ENCODE measurements at places on chromosomes 12 and 14.
A peak's percentile ranks its signal among the peaks of the same experiment; 100 is the strongest.

- DNase-seq, result no peak
These were observed 47.3 kb upstream of the ESRRB start for GRCh38 chr14:76328457-76329137.

DNA sequence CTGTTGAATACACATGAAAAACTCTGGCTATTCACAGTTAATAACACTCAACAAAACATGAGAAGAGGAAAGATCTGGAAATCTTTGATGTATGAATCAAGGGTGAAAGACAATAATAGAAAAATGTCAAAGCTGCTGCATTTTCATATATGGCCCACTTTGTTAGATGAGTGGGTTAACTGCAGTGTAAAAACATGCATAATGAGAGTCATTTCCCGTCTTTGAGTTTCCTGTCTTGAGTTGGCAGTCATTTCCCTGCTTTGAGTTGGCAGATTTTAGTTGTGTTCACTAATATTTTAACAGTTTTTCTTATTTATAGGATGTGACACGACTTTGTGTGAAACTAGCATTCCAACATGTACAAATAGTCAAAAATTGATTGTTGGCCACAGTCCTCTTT lies 87.9 kb upstream of the PTPRQ start:
- no peak for DNase-seq

DNA sequence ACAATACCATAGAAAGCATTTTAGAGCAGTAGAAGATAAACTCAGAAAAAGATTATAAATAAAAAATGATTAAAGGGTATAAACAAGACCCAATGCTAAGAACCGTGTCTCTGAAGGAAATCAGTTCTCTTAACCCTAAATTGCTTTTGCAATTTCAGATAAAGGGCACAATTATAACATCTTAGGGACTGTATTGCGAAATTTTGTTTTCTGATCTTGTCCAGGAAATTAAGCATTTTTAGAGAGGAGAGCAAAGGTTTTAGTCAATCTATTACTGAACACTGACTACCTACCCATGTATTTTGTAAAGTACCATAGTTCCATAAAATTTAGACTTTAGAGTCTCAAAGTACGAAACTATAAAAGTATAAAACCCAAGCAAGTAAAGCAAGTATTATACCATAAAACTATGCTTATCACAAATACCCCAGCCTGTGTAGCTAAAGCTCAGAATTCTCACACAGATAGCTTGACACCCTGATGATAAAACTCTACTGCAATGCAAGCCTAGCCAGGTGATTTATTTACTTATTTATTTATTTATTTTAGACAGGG lies 6.8 kb upstream of the CHPT1 start:
- DNase-seq, result no peak

DNA sequence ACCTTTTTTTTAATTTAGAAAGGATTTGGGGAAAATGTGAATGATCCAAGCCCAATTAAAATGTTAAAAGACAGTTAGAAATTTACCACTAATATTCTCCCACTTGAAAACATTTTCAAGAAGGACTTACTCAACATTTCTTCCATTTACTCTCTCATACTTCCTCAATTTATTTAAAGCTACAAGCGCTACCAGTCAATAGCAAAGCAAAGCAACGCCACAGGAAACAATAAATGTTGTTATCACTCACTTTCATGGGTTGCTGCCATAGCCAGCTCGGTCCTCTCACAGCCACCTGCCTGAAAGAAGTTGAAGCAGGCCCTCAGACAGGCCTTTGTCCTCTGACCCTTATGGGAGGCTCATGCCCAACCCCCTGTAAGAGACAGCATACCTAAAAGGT lies 6.0 kb upstream of the SOS2 start:
- no peak for DNase-seq

- DNase-seq, result no peak
These were observed 66.8 kb downstream of the TSPAN8 start for GRCh38 chr12:71090971-71091370.

GRCh38 chr14:58562141-58562540 lies 75.6 kb upstream of the DACT1 start:
- no peak for DNase-seq

- DNase-seq, result no peak
These were observed 4.7 kb downstream of the P2RX2 start for GRCh38 chr12:132623072-132623869.

DNA sequence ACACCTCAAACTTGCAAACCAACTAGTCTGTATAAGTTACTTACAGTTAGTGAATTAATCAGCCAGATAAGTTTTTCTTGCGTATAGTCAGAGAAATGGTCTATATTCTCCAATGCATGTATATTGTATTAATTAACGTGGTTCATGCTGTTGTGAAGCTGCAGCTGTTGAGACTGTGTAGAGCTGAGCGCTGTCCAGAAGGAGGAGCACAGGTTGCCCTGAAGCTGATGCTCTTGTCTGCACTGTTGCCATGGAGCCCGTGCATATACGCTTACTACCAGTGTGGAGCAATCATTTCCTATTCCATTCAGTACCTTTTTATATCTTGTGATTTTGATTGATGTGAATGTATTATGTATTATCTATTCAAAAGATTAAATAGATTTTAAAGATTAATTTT lies 74.3 kb upstream of the ARID2 start:
- DNase-seq, result peak; percentile 9

GRCh38 chr14:38884109-38884508 lies 218.9 kb downstream of the SEC23A start:
- no peak for DNase-seq

DNA sequence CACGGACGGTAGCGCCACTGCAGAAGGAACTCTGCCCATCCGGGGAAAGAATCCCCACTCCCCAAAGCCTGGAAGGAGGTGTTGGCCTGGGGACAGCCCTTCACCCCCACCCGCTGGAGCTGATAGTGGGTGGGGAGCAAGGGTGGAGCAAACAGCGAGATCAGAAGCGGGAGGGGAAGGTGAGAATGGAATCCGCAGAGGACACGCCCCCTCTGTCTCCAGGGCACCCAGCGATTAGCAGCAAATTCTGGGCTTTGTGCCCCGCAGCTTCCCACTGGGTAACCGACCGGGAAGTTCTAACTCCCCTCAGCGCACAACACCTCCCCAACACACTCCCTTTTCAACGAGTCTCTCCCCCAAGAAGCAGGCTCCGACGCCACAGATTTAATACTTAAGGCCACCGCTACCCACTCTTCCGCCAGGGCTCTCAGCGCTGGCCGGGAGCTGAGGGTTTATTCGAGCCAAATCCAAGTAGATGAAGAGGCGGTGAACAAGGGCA lies 1.4 kb downstream of the SLC25A29 start:
- DNase-seq, result no peak

GRCh38 chr12:89875809-89876208 lies 167.2 kb upstream of the ATP2B1 start:
- DNase-seq, result no peak

- DNase-seq, result no peak
These were observed 167.9 kb downstream of the NELL2 start for GRCh38 chr12:44708218-44708617.

DNA sequence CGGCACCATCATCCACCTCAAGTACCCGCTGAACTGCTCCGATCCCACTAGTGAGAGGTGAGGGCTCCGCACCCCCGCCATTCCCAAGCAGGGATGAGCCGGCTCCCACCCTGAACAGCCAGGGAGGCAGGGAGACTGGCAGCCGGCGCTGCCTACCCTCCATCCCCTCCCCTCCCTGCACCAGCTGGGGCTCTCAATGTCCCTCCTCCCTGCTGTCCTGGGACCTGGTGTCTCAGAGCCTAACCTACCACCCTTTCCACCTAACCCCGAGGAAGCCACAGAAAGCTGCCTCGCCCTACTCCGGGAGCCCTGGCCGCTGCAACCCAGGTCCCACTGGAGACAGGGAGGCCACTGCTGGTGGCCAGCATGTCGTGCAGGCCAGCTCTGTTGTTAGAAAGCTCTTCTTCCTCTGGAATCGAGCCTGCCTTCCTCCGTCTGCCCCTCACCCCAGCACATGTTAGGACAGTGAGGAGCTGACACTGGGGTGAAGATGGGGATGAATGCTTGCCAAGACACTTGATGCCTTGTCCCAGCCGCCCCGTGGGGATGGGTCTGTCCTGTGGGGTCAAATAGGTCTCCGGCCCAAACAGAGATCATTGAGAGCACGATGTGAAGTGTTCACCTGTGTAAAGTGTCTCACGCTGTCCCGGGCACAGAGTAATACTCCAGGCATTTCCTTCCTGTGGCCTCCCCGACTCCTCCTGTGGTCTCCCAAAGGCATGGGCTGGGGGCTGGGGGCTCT lies 1.1 kb downstream of the PTPN6 start:
- DNase-seq, result no peak

GRCh38 chr14:87679866-87680265 lies 313.1 kb downstream of the GALC start:
- no peak for DNase-seq

Measured in stimulated activated CD8-positive, alpha-beta memory T cell treated with anti-CD3 and anti-CD28 coated beads, Interleukin-15, amount 100 ng/mL, for 1 hour (primary cell).